ENCODE measurements at places on chromosomes 4 and X.

GRCh38 chr4:89114100-89114499, 2.8 kb downstream of the TIGD2 start:
- DNase-seq: no peak

DNA sequence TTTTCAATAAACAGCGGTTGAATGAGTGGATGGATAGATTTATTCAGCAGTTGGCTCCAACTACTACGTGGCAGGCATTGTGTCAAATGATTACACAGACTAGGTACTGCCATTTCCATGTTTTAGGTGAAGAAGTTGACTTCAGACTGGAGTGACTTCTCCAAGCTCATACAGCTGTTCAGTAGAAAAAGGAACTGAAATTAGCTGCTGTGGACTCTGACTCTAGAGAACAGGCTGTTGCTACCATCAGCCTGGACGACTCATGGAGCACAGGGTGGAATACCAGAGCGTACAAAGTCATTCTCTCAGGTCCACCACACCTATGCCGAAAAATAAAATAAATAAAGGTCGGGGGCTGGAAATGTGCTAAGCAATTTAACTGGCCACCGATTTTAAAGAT, 45.3 kb downstream of the TENM3 start:
- no peak for DNase-seq

DNA sequence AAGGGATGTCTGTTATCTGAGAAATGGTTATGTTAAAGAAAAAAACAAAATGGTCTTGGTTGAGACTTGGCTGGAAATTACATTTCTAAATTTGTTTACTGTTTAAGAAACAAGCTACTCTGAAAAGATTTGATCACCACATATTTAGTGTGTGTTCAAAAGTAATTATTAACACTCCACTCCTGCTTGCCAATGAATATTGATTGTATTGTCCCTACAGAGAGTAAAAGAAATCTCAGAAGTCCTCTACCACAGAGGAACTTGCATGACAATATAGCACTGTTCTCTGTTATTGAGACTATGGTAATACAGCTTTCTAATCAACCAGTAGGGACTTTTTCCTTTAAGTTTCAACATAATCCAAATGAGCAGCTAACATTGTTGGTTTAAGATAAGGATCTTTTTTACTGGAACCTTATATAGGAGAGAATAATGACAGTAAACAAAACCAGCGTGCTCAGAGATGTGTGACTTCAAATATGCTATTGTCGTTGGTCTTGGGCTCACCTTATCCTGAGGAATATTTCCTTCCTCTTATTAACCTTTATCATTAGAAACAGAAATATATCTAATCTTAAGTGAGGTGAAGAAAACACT, 47.6 kb downstream of the CXCL13 start:
- no peak for DNase-seq

DNA sequence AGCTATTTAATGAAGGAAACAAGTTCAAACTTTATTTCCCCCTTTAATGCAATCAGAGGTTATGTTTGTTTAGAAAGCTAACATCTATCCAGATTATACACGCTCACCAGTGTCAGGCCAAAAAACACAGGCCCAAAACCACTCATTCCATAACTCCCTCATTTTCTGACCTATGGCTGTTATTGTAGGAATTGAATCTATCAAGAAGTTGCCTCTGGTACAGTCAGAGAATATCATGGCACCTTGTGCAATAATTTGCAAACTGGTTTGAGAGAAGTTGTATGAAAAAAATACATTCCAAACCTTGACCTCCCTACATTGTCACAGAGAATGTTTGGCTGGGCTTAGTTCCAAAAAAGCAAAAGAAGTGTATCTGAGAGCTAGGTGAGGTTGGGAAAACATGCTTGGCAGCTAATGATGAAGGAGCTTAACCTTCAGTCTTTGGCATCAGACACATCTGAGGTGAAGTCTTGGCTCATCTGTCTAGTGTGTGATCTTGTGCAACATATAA, 591.0 kb downstream of the ANKRD50 start:
- DNase-seq: no peak

DNA sequence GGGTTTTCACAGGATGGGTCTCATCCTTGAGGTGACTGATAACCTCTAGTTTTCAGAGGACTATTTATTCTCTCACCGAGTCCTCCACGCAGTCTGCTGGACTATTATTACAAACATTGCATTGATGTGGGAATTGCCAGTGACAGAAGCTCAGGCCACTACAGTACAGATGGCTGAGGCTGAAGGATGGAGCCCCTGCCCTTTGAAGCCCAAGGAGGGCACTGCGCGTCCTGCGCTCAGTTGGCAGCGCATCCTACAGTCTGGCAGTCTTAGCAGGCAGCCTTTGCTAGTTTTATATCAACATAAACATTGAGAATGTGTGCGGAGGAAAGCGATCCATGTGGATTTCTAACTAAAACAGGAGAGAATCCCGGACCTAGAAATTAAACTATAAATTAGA, 1.5 kb upstream of the RELL1 start:
- no peak for DNase-seq

DNA sequence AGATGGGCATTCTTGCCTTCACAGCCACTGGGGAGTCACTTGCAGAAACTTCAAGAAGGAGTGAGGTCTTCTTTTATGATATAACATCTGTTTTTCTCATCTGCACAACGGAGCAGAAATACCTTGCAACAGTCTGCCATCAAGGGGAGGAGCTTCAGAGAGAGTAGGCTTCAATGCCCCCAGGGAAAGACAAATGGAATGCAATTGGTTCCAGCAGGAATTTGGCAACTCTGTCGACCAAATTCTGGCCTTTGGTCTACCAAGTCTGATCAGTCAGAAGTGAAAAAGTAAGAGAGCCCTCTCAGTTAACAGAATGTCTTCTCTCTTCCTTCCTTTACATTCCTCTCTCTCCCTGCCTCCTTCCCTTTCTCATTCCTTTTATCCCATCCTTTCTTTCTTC, 229.3 kb downstream of the IDS start:
- DNase-seq: no peak

DNA sequence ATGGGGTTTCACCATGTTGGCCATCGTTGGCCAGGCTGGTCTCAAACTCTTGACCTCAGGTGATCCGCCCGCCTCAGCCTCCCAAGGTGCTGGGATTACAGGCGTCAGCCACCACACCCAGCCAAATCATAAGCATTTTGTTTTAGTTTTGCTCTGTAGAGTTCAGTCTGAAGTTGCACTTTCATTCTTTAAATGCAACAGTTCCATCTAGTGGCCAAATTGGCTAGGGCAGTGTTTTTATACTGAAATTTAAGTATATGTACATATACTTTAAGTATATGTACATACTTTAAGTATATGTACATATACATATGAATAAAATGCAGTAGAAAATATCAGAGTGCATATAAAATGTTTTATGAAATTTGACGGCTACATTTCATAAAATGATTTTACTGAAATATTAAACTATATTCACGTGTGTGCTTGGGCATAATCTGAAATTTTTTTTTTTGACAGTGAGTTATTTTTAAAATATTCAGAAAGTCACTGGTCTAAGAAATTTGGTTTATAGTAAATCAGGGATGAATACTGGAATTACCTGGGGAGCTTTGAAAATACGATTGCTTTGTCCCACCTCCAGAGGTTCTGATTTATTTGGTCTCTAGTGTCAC, 145.5 kb downstream of the NWD2 start:
- DNase-seq: no peak

DNA sequence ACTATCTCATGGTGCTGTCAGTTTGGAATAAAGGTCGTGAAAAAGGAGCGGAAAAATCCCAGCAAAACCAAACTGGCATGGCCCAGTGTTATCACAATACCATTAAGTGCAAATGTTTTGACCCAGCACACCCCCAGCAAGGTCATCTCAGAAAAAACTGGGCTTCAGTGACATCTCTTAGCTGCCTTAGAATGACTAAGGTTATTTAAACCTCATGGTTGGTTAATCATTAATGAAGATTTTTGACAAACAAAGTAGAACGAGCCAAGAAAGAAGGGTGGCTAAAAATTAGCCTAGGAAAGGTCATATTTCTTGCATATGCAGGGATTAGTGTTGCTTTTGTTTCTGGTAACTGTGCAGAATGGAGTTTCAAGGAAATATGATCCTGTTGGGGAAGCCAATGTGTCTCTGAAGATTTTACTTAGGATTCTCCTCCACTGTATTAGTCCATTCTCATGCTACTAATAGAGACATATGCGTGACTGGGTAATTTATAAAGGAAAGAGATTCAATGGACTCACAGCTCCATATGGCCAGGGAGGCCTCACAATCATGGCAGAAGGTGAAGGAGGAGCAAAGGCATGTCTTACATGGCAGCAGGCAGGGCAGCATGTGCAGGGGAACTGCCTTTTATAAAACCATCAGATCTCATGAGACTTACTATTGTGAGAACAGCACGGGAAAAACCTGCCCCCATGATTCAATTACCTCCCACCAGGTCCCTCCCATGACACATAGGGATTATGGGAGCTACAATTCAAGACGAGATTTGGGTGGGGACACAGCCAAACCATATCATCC, 83.5 kb downstream of the CHRNA9 start:
- no peak for DNase-seq

GRCh38 chr4:130077275-130077674, 981.3 kb downstream of the C4orf33 start:
- no peak for DNase-seq

DNA sequence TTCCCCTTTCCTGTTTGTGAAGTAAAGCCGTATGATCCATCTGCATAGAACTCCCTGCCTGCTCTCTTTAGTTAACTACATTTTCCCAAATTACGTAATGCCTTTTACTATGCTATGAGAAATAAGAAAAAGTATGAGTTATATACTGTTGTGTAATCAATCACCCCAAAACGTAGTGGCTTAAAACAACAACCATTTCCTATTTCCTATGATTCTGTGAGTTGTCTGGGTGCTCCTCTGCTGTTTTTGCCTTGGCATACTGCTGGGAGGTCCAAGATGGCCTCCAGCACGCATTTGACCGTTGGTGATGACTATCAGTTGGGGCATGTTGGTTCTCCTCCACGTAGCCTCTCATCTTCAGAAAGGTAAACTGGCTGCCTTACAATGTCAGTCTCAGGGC, 39.8 kb downstream of the BBS12 start:
- no peak for DNase-seq

DNA sequence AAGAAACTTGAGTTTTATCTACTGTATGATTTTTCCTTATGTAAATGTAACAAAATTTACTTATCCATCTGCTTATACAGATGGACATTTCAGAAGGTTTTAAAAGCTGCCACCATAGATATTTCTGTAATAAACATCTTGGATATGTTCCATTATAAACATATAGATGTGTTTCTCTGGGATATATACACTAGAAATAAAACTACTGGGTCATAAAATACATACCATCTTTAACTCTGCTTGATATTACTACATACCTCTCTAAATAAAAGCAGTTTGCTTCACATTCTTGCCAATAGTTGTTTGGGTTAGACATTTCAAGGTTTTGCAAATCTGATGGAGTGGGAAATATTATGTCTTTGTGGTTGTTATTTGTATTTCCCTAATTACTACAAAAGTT, 220.6 kb downstream of the FBXO8 start:
- no peak for DNase-seq

DNA sequence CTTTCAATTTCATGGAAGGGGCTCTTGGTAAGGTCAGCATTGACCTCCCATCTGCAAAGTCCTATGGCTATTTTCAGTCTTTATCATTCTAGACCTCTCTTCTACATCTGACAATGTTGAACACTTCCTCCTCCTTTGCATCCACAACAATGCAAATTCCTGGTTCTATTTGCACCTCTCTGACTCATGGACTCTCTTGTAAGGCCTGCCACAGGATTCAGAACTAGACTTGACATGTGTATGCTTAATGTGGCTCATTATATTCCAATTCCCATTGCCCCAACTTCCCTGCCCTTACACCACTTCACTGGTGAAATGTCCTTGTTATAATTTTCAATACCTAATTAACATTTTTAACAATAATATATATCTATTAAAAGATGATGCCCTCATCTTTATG, 314.3 kb upstream of the FGF13 start:
- DNase-seq: no peak

- no peak for DNase-seq
Measured at GRCh38 chr4:38193236-38193863, 233.2 kb downstream of the PTTG2 start.

DNA sequence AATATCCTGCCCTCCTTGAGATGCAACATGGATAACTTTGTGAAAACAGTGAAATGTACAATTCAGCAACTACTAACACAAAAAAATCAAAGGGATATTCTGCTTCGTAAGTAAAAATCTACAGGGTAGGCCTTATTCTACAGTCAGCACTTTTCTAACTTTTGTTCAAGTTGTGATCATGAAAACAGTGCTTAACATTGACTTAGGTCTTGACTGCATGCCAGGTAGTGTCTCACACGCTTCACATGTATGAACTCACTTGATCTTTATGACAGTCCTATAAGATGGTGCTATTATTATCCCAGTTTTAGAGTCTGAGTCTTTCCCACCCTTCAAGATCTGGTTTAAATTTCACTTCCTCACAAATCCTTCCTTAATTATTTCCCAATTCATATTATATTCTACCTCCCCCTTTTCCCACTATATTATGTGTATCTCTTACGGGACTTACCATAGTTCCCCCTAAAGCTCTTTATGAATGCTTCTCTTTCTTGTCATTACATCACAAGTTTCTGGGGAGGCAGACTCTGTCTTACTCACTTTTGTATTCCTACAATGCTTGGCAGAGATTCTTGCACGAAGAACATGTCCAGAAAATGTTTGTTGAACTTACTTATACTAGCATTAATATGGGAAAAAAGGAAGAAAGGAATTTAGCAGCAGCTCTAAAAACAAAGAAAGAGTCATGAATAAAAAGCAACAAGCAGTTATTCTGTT, 179.8 kb downstream of the SCFD2 start:
- no peak for DNase-seq

DNA sequence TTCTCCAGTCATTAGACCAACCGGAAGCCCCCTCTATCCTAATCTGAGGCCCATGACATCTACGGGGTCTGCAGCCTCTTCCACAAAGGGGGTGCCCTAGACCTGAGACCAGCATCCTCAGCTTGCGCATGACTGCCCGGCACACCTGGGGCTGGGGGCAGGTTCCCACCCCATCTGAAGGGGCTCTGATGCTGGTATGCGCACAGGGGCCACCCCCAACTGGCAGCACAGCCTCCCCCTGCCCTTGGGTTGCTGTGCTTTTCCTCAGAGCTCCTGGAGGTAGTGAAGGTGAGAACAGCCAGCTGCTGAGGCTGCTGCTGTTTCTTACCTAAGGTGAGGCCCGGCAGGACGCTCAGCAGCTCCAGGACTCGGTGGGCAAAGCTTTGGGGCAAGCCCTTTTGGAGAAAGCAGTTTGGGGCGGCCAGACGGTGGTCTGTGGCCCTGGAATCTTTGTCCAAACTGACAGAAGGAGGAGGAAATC, 18.9 kb upstream of the CPLX1 start:
- DNase-seq: no peak

DNA sequence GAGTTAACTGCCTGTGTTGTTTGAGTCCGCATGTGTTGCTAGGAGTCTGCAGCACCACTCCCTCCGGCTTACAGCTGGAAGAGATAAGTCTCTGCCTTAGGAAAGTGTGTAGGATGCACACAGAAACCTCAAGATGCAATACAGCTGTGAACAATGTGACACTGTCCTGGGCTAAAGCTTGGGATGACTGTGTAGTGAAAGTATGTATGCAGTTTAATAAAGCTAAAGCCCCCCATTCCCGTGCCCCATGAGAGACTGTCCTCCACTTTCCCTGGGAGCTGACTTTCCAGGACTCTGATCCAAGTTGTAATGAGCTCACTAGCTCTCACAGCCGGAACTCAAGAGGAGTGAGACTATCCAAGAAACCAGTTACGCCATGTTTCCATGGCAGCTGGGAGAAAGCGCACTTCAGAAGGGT, 156.6 kb upstream of the FTHL17 start:
- DNase-seq: no peak

Data from cortex of kidney (tissue), 1 donor.